Activated CD4-positive, alpha-beta T cell treated with anti-CD3 and anti-CD28 coated beads, Interleukin-2, amount 10 ng/mL, durations not matched to agents 7 days and 5 days (primary cell): ENCODE measurements at places on chromosomes 3 and 15. TPM values are rescaled to one million over a fixed set of nuclear protein-coding genes. Genes with fewer than 3 reads are reported as not detected.

- H3K4me1 ChIP-seq: peaks cover 14% of the 10 kb centered on the region
- no peaks in the 10 kb centered on the region for H3K27me3 ChIP-seq
- no peak overlapping the region for H3K4me3 ChIP-seq
- no peak for DNase-seq
- peaks cover 11% of the 10 kb centered on the region for H3K36me3 ChIP-seq
These were observed 36.9 kb downstream of the SLC35A5 start for GRCh38 chr3:112598731-112599130.

GRCh38 chr3:47848599-47849117 lies 45.7 kb downstream of the DHX30 start:
- no peaks in the 10 kb centered on the region for H3K4me1 ChIP-seq
- no peak overlapping the region for H3K27ac ChIP-seq
- DNase-seq: no peak
- no peak overlapping the region for H3K4me3 ChIP-seq
- peaks cover 28% of the 10 kb centered on the region for H3K36me3 ChIP-seq

The CSPG5 gene
- total RNA-seq: 0.40 TPM

The ROBO2 gene
- not detected for total RNA-seq

The CLDN11 gene
- total RNA-seq: not detected
